ENCODE measurements at places on chromosomes 3 and 15.
A peak's percentile ranks its signal among the peaks of the same experiment; 100 is the strongest.

- no peak for DNase-seq
Measured at GRCh38 chr15:72464251-72464650, 9.9 kb upstream of the ARIH1 start.

DNA sequence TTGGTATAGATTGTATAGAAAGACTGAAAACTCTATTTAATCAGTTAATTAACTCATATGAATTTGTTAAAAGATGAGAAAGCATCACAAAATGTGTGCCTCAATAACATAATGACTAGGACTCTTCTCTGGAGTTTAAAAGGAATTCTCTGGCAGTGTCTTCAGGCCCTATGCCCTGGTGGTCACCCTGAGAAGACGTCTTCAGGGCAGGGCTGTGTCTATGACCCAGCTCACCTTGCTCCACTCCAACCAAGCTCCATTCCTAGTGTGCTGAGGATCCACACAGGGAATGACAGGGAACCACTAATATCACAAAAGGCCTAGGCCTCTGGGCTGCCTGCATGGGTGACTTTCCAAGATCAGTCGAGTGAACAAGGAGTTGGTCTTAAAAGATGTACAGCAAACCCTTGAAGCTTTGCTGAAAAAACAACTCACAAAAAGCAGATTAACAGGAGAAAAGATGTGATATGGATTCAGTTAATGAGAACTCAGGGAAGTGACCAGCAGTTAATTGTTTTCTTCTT lies 156.6 kb downstream of the SNRK start:
- DNase-seq, result no peak

- no peak for DNase-seq
Measured at GRCh38 chr3:37321863-37322262, 147.5 kb upstream of the LRRFIP2 start.

GRCh38 chr15:57596978-57597377 lies 5.3 kb downstream of the MYZAP start:
- DNase-seq, result no peak

- DNase-seq, result no peak
Measured at GRCh38 chr3:36227980-36228379, 152.3 kb upstream of the STAC start.

- DNase-seq, result no peak
Measured at GRCh38 chr3:180421721-180422120, 180.2 kb upstream of the TTC14 start.

- DNase-seq, result no peak
Measured at GRCh38 chr15:99564221-99565048, 1.3 kb upstream of the MEF2A start.

DNA sequence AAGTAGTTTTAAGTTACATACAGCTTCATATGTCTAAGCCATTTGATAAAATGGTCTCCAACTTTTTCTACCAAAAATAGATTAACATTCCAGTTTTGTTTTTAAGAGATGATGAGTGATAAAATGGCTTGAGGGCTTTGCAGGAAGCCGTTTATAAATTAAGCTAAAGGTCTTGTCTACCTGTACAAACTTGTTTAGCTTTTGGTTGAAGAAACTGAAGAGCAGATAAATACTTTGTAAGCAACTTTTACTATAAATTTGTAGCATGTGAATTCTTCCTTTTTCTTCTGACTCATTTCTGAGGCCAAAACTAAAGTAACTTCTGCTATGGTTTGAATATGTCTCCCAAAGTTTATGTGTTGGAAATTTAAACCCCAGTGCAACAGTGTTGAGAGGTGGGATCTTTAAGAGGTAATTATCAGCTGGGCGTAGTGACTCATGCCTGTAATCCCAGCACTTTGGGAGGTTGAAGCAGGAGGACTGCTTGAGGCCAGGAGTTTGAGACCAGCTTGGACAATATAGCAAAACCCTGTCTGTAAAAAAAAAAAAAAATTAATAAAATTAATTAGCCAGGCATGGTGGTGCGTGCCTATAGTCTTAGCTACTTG lies 8.2 kb upstream of the NEDD4 start:
- no peak for DNase-seq

GRCh38 chr3:458653-459310 lies 262.2 kb downstream of the CHL1 start:
- DNase-seq, result no peak

DNA sequence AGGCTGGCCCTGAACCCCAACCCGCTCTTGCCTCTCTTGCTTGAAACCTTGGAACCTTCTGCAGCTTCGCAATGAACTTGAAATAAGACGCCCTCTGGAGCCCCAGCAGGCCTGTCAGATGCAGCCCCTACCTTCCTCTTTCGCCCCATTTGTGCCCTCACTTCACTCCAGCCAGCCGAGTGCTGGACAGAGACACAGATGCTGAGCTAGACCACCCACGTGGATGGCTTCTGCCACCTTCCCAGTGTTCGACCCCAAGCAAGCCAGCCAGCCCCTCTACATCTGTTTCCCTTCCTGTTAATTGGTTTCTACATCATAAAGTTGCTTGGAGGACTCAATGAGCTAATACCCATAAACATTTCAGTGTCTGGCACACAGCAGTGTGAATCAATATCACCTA lies 23.8 kb upstream of the SNRPA1 start:
- DNase-seq, result no peak

DNA sequence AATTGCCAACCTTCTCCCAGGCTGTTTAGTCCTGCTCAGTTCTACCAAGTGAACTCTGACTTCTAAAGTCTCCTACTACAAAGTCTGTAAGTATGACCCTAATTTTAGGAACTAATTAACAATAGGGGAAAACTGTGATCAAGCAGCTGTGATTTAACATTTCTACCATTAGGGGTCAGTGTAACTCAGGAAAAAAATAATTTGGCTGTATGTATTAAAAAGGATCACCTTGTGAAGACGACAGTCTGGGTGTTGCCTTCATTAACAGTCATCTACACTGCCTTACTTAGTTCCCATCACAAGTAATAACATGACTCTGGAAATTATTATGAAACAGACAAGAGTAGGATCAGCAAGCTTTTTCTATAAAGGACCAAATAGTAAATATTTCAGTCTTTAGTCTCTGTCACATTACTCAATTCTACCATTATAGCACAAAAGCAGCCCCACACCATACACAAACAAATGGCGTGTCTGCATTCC lies 4.2 kb upstream of the NPHP3 start:
- DNase-seq, result no peak

- DNase-seq, result no peak
Measured at GRCh38 chr3:171234298-171235010, 207.9 kb upstream of the SLC2A2 start.

DNA sequence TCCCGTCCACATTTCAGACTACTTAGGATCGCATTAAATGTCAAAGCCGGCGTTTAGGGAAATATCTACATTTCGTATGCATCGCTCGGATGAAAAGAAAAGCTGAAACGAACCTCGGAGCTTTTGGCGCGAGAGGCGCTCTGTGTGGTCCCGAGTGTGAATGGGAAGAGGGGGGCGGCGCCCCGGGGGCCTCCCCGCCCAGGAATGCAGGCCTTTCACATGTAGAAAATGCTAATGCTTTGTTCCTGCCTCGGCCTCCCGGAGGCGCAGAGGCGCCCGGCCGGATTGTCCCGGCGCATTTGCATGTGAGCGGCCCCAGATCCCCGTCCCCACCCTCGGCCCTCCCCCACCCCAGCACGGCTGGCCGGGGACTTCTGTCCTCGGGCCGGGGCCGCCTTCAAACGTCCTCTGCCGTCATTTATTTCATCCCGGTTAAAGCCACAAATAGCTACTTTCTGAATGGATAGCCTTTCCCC lies 37.0 kb upstream of the TRIM71 start:
- no peak for DNase-seq

DNA sequence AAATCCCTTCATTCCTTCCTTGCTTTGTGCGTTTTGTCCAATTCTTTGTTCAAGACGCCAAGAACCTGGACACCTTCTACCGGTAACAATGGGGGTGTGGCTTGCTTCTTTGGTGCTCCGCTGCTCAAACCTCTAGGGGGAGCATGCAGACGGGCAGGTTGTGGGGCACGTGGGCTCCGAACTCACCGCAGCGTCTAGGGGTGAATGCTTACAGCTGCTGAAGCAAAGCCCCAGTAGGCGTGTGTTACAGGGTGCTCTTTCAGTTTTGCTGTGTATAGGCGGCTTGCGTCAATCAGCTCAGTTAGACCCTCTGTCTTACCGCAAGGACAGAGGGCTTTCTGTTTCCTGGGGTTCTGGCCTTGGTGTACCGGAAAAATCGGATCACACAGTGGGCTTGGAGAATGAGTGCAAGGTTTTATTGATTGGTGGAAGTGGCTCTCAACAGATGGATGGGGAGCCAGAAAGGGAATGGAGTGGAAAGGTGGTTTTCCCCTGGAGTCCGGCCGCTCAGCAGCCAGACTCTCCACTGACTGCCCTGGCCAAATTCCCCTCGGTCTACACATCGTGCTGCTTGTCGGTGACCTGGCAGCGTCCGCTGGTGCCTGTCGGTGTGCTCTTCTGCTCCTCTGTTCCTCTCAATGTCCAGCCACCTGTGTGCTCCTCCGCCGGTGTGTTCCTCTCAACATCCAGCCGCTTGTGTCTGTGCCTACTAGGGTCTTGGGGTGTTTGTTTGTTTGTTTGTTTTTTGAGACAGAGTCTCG lies 1.2 kb upstream of the LRRC34 start:
- peak; percentile 36 for DNase-seq

DNA sequence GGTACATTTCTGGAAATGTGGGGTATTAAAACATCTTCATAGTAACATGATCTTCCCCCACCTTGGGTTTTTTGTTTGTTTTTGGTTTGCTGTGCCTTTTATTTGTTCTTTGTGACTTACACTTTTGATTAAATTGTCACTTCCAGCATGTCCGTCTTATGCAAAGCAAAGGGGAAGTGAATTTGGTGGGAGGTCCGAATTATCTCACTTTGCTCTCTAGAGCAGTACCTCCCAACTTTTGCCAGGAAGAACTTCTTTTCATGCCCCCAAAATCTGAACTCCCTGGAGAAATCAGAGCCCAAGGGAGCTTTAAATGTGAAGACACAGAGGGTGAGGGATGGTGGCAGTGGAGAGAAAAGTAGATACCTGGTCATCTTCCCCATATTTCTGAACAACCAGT lies 173.1 kb downstream of the IL5RA start:
- DNase-seq, result no peak

GRCh38 chr3:169348276-169348675 lies 315.2 kb downstream of the MECOM start:
- no peak for DNase-seq

GRCh38 chr3:104951426-104951825 lies 415.3 kb upstream of the ALCAM start:
- DNase-seq, result no peak

DNA sequence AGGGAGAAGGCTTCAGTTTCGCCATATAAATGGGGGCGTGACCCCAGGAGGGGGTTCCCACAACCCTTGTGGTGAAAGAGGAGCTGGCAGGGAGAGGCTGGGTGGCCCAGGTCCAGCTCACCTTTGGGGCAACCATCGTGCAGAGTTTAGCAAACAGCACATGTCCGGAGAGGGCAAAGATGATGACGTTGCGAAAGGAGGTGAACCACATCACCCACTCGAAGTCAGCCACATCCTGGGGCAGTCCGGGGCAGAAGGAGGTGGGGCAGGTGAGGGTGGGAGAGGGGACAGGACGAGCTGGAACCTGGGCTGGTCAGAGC lies 3.7 kb downstream of the HHATL start:
- no peak for DNase-seq

DNA sequence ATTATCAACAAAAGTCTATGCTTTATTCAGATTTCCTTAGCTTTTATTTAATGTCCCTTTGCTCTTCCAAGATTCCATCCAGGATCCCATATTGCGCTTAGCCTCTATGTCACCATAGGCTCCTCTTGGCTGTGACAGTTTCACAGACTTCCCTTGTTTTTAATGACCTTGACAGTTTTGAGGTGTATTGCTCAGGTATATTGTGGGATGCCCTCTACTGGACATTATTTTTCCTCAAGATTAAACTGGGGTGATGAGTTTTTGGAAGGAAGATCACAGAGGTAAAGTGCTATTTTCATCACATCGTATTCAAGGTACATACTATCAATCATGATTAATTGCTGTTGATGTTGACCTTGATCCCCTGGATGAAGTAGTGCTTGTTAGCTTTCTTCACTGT lies 99.1 kb upstream of the SMAD3 start:
- DNase-seq, result no peak

- no peak for DNase-seq
Measured at GRCh38 chr3:177357352-177358090, 160.2 kb upstream of the TBL1XR1 start.

- no peak for DNase-seq
Measured at GRCh38 chr3:121870717-121871116, 23.5 kb upstream of the SLC15A2 start.

Measured in stimulated activated CD4-positive, alpha-beta T cell treated with anti-CD3 and anti-CD28 coated beads, TNF-alpha, amount 100 ng/mL, for 1 hour (primary cell).